ENCODE measurements at places on chromosomes 2 and 18.

DNA sequence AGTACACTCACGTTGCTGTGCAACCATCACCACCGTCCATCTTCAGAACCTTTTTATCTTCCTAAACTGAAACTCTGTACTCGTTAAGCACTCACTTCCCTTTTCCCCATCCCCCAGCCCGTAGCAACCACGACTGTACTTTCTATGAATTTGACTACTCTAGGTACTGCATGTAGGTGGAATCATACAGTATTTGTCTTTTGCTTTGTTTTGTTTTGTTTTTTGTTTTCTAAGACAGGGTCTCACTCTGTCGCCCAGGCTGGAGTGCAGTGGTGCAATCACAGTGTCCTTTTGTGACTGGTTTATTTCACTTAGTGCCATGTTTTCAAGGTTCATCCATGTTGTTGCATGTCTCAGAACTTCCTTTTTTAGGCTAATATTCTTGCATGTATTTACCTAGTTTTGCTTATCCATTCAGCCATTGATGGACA, 7.0 kb upstream of the TYMS start:
- DNase-seq: no peak

DNA sequence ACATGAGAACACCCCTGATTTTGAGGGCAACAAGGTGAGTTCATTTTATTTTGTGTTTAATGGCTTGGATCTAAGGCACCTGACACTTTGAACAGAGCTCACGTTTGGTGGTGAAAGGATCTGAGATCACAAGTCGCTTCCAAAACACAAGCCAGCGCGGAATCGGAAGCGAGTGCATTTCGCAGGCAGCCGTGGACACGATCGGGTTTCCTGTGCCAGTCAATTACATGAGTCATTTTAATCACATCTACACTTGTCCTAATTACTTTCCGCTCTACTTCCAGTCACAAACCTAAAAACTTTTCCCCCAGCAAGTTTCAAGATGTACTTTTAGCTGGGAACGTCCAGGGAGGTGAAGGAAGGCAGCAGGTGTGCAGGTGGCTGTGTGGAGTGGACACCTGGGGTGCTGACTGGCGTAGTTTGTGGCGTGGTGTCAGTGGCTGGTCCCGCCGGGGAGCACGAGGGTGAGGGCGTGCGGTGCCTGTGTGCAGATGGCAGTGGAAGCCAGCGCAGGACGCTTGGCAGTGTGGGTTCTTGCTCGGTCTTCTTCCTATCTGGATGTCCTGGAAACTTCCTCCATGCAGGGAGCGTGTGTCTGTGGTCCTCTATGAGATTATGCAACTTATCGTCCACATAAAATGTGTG, 75.6 kb downstream of the DCDC2C start:
- no peak for DNase-seq

DNA sequence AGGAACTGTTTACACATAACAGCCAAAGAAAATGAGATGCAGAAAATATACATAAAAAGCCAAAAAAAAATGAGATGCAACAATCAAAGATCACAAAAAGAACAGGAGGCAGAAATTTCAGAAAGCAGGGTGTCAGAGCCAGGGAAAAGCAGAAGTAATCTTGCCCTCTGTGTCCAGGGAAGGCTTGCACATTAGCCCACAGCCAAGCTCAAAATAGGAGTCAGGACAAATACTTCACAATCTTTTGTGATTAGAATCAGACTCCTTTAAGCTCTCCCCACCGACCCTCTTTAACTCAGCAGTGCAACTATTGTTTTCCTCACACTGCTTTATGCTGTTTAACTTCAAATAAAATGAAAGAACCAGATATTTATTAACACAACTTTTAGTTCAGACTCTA, 34.6 kb downstream of the IAH1 start:
- DNase-seq: no peak

- no peak for DNase-seq
Measured at GRCh38 chr2:240121190-240121589, 14.9 kb downstream of the COPS9 start.

DNA sequence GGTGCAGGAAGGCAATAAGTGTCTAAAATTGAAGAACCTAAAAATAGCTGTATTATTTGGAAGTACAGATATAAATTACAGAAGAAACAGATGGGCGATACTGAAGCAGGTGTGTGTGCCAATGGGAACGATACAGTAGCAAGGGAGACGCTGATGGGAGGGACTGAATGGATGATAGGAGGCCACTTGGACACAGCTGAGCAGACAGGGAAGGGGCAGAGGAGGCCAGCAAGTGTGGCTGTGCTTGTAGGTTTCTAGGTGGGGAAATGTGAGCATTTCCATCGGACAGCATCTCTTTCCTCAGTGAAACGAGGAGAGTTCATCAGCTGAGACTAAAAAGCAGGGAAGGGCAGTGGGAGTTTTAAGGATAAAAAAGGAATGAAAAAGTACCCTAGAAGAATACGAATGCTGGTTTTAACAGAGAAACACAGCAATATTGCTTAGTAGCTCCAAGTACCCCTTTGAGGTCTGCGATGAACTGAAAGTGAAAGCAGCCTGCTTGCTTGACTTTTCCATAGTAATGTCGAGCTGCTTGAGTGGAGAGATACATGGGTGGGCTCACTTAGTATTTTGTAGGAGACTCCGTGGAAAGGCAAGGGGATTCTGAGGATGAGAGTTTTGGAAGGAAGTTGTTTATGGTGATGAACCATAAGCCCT, 91.7 kb upstream of the EPC2 start:
- no peak for DNase-seq

GRCh38 chr2:106552921-106553320, 65.8 kb downstream of the CD8B2 start:
- no peak for DNase-seq

GRCh38 chr2:32274289-32274688, 3.4 kb upstream of the YIPF4 start:
- no peak for DNase-seq

DNA sequence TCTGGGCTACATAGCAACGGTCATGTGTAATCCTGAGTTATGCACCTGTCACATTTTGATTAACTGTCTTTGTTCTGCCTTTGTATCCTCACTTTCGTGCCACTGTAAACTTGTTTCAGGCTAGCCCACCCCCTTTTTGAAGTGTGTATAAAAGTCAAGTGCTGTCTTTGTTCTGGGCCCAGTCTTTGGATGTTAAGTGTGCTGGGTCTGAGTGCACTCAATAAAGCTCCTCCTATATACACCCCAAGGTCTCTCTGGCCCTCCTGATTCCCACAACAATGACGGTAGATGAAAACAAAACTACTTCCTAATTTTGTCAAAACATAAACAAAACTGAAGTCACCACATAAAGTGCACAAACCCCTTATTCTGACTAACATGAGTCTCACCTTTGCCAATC, 633.4 kb downstream of the DSC3 start:
- no peak for DNase-seq

DNA sequence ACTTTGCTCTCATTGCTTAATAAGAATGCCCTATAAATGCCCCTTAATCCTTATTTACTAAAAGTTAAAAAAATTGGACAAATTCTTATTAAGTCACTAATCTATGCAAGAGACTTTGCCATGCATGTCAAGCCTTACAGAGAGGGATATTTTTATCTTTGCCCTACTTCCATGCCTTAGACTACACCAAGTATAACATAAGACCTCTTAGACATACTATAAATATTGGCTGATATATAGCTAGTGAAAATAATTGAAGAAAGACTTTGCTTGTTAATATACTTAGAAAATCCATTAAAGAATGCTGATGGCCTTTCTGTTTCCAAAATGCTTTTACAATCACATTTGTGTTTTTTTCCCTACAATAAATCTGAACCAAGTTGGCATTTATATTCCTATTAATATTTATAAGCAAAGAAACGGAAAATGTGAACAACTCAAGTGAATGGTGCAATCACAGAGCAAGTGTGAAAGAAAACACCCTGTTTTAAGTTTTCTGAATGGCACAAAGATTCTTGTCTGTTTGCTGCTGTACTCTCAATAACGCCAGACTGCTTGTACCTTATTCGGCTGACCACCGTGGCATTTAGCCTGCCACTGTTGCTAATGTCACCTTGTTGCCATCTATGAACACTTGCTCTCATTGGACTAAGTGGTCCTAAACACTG, 105.0 kb downstream of the MC4R start:
- DNase-seq: no peak

- DNase-seq: no peak
Measured at GRCh38 chr2:15023221-15023620, 390.7 kb downstream of the LRATD1 start.

DNA sequence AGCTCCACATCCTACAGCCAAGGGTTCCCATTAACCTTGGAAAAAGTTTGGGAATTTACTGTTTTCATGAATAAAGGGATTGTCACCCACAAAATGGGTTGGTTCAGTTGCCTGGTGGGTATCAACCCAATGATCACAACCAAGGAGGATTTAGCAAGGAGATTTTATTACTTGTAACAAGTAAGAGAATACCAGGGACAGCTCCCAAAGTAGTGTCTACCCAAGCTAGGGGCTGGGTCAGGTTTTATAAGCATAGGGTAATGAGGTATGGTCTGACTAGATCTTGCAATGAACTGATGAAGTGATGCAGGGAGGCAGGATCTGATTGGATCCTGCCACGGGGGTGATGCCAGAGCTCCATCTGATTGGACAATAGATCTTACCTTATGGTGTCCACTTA, 681.8 kb downstream of the SLC4A3 start:
- DNase-seq: no peak

- DNase-seq: no peak
Measured at GRCh38 chr2:235170016-235170415, 218.2 kb downstream of the SH3BP4 start.

DNA sequence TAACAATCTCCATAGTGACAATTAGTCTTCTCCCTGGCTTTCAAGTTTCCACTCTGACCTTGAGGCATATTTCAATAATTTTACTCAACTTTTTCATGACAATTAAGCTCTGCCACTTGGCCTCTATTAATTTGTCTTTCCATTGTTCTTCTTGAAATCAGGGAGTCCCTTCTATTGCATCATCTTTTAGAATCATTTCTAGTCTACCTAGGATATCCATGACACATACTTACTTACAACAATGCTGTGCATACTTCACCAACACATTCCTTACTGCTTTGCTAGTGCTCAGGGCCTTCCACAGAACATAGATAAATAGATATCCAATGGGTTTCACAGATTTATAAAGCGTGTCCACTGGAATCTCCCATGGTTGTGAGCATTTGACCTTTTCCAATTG, 331.5 kb upstream of the LRP1B start:
- no peak for DNase-seq

DNA sequence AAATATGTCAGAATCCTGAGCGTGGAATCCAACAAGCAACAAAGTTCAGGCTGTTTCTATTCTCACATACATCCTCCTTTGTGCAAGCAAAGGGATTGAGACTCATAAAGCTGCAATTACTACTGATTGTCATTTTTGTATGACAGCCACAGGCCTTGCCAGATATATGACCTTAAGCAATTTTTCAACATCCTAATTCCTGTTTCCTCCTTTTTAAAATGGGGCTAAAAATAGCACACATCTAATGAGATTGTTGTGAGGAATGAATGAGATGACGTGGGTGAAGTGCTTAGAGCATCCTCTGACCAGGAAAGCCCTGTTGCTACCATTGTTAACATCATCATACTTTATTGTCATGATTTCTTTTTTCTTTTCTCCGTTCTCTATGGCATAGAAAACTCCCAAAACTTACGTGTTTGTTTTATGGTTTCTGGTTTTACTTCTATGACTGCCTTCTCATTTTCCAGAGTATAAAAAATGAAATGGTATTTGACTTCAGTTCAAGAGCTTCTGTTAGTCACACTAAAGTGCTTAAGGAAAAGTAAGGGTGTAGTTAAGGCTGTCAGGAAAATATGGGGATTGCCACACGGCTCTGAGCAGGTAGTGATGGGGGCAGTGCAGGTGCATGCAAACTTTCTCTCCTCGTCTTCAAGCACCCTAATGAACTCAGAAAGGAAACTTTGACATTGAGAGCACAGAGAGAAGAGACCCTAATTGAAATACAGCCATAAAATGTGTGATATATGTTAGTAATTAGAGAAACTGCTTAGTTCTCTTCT, 590.6 kb upstream of the NETO1 start:
- DNase-seq: no peak

- DNase-seq: no peak
Measured at GRCh38 chr2:82790206-82791021, 1668.7 kb downstream of the SUCLG1 start.

- DNase-seq: no peak
Measured at GRCh38 chr2:235324324-235324723, 169.5 kb upstream of the AGAP1 start.

DNA sequence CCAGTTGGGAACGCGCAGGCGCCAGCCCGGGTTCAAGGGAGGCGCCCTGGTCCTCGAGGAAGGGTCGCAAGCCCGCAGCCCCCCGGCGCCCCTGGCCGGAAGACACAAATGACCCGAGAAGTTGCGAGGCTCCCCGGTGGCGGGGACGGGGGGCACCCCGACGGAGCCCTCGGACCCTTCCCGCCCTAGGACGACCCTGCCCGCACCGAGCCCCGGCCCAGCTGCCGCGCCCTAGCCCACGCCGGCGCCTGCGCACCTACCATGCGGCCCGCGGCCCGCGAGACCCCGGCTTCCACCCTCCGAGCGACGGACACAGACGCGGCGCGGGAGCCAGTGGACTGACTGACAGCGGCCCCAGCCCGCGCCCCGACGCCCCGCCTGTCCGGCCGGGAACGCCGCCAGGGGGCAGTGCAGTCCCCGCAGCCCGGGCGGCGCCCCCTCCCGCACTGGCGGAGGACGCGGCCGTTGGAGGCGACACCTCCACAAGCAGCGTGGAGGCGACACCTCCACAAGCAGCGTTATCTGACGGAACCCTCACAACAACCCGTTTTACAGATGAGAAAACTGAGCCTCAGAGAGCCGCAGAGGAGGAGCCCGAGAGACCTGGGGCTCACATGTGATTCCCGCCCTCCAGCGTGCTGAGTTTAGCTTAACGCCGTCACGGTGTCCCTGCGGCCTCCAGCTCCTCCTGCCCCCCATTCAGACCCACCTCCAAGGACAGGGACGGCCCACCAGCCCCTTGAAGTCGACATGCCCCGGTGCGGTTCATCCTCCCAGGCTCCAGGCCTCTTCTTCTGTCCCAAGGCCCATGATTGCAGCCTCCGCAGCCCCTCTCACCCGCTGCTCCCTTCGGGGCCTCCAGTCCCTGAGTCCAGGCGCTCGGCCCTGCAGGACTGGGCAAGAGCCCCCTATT, at the start of gene NMUR1:
Gene NMUR1, minus strand, starts transcription at position 347 of the 913 bp plus-strand sequence. Its CDS starts 84 bp downstream, at position 263.
- peak; percentile 93 for DNase-seq

- DNase-seq: no peak
Measured at GRCh38 chr2:135689679-135690078, 52.0 kb upstream of the UBXN4 start.

DNA sequence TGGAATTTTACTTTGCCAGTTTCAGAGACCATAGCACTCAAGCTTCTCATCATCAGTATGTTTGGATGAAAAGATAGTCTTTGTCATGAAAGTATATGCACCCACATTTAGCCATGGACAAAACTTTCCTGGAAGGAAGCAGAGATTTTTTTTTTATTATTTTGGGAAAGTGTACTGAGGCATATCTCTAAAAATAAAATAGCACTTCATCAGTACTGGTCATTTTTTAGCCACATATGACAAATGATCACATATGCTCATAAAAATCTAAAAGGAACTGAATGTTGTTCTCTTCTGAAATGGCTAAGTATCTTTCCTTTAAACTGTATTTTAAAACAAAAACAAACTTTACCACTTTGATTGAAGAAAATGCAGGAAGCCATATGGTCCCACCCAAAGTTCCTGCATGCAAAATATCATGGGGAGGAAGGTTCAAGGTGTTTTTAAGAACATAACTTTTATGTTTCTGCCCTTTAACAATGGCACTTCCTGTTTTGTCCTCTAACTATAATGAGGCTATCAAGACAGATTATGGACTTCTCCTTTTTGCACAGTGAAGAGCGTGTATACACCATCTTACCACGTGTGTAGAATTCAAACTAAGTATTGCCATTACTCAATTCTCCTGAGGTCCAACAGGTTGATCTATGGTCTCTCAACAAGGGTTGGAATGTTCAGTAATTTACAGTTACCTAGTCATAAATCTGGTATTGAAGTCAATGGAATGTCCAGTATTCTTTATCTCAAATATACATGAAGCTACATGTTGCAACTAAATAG, 77.1 kb upstream of the SLC39A10 start:
- no peak for DNase-seq
